ENCODE measurements at places on chromosomes 12 and 14. TPM values are rescaled to one million over a fixed set of nuclear protein-coding genes. Genes with fewer than 3 reads are reported as not detected.

Gene KLRC3
- total RNA-seq: 1.3 TPM

DNA sequence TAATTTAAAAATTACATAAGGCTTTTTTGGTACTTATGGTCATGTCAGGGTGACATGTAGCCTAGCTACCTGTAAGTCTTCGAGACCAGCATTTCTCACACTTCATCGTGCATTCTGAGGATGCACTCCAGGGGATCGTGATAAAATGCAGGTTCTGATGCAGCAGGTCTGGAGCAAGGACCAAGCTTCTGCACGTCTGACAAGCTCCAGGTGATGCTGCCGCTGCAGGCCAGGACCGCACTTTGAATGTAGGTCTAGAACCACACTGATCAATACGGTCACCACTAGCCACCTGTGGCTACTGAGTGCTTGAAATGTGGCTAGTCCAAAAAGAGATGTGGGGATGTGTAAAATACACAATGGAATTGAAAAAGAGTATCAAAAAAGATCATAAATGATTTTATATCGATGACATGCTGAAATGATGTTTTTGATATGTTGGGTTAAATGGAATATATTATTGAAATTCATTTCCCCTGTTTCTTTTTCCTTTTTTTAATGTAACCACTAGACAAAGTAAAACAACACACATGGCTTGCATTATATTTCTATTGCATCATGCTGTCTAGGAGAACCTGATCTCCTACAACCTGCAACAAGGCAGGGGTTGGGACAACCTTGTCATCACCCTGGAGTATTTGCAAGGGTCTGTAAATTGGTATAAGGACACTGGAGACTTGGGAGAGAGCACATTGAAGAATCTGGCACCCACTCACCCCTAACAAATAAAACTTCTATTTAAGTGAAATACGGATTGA is 142.4 kb downstream of the DPF3 start:
- no peak for DNase-seq
- no peak overlapping the region for H3K27ac ChIP-seq
- peaks cover 4% of the 10 kb centered on the region for H3K27me3 ChIP-seq
- H3K4me1 ChIP-seq: peaks cover 7% of the 10 kb centered on the region

DNA sequence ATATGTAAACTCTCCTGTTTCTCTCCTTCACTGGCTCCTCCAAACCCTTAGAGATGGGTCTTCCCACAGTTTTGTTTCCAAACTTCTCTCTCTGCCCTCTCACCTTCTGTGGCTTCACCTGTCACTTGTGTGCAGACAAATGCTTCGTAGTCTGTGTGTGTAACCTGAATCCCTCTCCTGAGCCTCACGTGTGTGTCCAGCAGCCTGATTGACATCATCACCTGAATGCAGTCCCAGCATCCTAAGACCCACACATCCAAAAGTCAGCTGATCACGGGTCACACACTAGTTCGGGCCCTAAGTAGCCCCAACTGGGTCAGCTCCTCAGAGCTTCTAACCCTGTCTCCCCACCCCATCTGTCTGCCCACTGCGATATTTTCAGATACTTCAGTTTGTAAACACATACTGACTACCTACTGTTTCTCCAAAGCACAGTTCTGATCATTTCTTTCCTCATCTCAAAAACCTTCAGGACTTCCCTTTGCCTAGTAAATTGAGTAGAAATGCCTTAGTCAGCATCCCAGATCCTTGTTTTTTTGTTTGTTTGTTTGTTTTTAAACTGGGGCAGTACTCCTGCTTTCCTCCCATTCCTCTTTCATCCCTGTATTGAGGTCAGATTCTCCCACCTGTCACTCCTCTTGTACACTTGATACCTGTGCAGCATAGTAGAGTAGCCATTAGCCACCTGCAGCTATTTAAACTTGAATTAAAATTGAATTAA is 23.7 kb downstream of the FNTB start:
- no peak overlapping the region for H3K4me3 ChIP-seq
- no peak overlapping the region for H3K27ac ChIP-seq
- no peaks in the 10 kb centered on the region for H3K27me3 ChIP-seq

DNA sequence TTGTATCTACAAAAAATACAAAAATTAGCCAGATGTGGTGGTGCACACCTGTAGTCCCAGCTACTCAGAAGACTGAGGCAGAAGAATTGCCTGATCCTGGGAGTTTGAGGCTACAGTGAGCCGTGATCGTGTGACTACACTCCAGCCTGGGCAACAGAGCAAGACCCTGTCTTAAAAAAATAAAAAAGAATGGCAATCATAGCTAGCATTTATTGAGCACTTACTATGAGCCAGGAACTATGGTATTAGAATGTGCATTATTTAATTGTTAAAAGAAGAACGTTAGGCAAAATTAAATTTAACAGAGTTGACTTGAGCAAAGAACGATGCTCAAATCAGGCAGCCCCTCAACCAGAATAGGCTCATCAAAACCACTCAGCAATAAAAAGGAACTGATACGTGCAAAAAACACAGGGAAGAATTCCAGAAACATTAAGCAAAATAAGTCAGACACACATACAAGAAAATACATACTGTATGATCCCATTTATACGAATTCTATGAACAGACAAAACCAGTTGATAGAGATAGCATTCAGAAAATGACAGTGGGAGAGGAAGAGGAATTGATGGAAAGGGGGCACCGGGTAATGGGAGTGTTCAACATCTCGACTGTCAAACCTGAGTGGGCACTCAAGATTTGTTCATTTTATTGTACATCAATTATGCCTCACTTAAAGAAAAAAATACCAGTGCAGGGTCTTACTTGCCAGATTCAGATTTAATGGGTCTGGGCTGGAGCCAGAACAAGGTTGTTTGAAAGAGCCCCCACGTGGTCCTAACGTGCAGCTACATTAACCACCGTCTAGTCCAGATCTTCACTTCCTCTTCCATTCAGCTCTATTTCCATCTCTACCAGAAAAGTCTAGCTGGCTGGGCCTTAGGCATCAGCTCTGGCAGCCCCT is 8.0 kb downstream of the SCNN1A start:
- peaks cover 48% of the 10 kb centered on the region for H3K4me1 ChIP-seq
- H3K27me3 ChIP-seq: no peaks in the 10 kb centered on the region
- H3K36me3 ChIP-seq: no peaks in the 10 kb centered on the region
- H3K4me3 ChIP-seq: no peak overlapping the region
- DNase-seq: peak; percentile 66
